Stimulated activated CD8-positive, alpha-beta memory T cell treated with anti-CD3 and anti-CD28 coated beads, Interleukin-15, amount 100 ng/mL, for 4 hours (primary cell): ENCODE measurements at places on chromosomes 4 and X.

DNA sequence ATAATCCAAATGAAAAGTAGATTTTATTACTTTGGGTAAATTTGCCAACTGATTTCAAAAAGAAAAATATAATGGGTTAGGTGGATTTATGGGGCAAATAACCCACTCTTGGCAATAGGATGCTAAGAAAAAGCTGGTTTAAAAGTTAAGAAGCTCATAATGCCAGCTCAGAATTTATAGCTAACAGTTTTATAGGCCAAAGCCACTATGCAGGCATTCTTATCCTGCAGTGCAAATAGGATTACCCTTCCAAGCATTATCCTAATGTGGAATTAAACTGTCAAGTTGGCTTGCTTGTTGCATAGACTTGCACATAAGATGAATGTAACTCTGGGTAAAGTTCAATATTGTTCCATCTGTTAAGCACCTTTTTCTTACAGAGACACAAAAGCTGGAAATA is 703.0 kb downstream of the PCDH18 start:
- no peak for DNase-seq

DNA sequence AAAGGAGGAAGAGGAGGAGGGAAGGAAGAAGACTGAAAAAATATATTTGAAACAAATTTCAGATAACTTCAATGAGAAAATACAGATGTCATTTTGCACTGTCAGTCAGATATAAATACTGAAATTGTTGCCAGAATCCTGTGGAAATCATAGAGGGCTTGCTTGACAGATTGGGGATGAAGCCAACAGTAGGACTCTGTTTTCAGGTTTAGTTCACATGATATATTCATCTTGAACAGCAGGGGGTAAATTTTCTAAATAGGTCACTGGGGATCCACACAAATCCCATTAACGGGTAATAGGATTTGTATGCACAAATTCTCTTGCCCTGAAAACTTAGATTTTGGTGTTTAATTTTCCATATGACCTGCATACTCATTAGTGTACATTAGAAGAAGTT is 103.3 kb upstream of the PCDH18 start:
- no peak for DNase-seq

DNA sequence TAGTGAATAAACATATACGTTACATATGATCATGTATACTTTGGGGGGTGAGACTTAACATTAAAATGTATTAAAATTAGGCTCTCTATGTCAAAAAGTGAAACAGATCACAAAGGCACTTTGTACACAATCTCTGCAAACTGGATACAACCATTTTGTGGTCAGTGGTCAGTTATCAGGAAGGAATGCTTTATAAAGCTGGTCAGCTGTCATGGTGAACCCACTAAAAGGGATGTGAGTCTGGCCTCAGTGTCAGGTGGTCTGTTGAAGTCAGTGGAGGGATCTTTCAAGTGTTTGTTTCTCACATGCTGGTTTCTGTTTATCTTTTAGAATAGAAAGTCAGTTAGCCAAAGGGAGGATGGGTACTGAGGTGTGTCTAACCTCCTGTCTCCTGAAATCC is 875.5 kb upstream of the INTU start:
- DNase-seq, result no peak

- DNase-seq, result no peak
Observed at GRCh38 chrX:14274691-14275090, 245.0 kb upstream of the GEMIN8 start.

- DNase-seq, result no peak
Observed at GRCh38 chr4:8086783-8087445, 71.7 kb downstream of the ABLIM2 start.

DNA sequence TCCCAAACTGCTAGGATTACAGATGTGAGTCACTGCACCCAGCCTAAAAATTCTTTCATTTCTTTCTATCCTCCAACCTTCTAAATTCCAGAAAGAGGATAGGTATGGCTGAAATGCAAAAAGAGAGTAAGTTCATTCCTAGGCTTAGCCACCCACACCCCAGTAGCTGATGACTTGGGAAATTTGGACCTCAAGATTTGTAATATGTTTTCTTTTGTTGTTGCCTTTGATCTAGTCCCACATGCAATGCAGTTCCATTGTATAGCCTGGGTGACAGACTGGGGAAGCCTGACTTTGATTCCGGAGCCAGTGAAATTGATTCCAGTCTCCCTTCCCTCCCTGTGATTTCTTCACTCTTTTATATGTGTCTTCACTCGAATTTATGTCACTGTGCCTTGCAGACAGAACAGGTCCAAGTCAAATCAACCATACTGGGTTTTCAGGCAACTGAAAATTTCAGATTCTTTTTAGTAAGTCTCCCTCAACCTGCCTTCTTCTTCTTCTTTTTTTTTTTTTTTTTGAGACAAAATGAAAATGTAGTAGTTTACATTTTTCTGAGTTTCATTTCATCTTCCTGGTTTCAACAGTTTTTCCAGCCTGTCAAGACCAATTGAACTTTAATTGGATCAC is 176.2 kb upstream of the RBPJ start:
- DNase-seq, result no peak

DNA sequence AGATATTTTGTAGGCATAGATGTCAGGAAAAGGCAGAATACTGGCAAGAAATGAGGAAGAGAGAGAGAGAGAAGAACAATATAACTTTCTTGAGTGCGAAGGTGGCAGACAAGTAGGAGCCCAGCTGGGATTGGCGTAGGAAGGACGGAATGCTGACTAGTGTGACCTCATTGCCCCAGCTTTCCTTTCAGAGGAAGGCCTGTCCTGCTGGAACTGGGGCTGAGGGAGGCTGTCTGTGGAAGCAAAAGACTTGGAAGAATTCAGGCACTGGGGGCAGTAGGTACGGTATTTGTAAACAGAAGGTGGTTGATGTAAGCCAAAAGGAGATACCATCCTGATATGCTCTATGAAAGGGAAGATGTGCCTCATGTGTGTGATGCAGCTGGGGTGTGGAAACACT is 818.4 kb downstream of the ADGRL3 start:
- no peak for DNase-seq

DNA sequence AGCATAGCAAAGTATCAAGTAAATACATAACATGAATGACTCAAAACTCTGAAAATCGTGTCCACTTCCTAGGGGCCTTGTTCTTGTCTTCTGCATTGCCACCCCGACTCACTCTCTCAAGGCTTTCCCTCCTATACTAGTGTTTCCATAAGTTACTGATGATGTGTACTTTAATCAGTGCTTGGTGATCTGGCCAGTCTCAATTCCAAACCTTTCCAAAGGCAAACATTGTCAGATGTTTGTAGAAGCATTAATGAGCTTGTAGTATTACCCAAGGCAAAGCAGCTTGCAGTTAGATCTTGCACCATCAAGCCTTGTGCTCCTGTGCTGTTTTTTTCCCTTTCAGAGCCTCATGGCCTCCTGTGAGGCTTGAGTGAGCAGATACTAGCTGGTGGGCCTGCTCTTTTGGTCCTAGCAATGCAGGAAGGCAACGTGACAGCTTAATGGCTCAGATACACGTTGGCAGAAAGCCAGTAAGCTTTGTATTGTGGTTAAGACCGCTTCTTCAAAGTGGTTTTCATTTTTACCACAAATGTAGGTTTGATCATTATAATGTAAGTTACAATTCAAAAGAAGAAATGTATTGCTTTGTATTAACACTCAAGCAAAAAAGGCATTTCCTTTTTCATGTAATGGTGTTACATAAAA is 51.8 kb downstream of the RBPJ start:
- no peak for DNase-seq

DNA sequence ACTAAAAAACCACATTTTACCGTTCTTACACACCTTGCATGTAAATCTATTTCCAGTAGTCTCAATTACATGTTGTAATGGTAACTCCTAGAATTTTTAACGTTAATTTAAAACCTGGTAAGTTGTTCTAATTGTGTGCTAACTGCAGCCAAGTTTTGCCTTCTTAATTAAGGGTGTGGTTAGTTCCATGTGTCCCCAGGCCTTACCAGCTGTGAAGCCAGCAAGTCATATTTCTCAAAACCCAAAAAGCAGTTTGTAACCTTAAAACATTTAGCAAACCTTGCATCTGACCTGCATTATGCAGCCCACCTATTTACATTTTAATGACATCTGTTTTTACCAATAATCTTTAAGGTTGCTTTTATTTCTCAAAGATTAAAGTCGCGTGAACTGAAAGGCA is 18.4 kb upstream of the FAM47E start:
- DNase-seq, result no peak

GRCh38 chr4:25814301-25815136 is 48.3 kb downstream of the SEL1L3 start:
- DNase-seq, result no peak

- no peak for DNase-seq
Observed at GRCh38 chrX:135644624-135645023, 68.8 kb upstream of the CT45A1 start.

DNA sequence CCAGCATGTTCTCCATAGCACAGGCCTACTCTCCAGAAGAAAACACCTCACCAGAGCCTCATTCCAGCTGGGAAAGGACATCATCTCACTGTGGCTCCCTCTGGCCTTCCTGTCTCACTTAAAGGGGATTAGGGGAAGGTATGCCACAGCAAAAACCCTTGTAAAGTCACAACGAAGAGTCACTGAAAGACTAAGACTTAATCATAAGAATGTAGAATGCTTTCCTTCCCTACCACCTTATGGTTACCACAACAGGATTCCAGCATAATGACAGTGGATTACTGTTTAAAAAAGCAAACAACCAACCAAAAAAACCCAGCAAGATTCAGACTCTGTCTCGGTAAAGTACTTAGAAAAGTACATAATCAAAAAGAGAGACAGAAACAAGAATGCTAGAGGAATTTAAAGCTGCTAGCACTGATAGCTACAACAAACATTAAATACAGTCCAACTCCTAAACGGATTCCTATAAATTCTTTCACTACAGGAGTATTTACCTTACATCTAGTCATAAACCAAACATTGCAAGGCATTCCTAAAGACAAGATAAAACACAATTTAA is 75.1 kb downstream of the BANK1 start:
- DNase-seq, result no peak

DNA sequence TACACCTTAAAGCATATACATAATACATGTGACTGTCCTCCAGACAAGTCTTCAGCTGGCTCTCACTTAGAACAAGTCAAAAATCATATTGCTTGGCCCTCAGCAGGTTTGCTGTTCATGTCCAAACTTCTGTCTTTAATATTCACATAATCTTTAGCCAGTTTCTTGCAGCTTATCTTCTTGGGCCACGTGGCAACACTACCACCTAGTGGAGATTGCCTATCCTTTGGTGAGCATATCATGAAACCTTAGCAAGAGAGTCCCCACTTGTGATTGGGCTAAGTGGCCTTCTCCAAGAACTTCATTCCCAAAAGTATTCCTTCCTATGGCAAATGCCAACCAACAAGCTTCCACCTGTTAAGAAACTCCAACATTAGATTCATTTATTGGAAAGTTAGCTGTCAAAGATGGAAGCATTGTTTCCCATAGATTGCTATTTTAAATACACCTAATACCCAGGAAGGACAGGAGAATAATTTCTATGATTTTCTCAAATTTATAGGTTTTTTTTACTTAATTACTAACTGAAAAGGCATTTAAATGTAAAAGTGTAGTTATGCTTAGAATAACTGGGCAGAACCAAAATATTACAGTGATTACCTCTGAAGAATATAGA is 231.9 kb upstream of the INTU start:
- DNase-seq, result no peak

- DNase-seq, result no peak
Observed at GRCh38 chrX:50407976-50408375, 62.6 kb downstream of the DGKK start.

DNA sequence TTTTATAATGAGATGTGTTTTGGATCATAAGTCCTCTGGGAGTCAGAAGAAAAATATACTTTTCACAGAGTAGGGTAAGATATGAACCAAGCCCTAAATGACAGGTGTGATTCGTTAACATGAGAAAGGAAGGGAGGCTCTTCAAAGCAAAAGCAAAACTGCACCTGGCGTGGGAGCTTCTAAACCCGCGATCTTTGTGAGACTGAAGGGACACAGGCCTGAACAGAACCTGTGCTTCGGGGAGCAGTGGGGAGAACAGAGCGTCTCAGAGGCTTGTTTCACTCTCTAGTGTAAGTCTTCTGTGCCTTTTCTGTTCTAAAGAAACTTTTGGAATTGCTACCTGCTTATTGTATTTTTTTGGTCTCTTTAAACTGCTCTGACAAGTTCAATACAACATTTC is 30.2 kb upstream of the CYP4V2 start:
- no peak for DNase-seq

DNA sequence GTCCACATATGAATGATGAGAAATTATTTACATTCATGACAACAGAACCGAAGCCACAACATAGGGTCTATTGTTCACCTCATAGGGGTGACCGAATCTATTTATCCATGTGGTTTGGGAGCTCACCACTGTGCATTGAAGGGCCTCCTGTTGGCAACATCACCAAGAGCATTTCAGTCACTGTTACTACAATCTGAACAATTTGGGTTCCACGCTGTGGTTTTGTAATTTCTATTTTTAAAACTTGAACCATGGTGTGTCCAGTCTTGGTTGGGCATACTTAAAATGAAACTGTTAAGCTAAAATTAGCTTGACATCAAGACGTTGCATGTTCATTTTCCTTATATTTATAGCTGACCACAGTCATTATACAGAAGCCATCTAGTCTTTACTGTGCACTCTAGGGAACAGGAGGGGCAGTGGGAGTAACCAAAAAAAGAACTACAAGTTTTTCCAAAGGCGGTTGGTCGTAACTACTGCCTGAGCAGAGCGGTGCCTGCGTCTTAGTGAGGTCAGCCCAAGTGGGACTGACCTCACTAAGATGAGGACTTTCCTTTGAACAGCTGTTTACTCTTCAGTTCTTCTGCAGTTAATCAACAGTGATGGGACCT is 192.1 kb downstream of the SPRY1 start:
- DNase-seq, result no peak

DNA sequence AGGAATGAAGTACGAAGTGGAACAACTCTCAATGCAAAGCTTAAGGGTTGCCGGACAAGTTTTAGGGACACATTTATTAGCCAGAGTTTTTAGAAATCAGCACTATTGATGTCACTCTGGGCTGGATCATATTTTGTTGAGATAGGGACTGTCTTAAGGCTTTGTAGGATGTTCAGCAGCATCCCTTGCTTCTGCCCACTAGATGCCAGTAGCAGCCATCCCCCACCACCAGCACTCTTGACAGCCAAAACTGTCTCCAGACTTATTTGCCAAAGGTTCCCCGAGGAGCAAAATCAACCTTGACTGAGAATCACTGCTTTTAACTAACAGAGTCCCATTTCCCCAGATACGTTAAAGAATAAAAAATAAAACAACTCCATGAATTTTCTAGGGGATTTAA is 1497.3 kb downstream of the STIM2 start:
- DNase-seq, result no peak

GRCh38 chr4:19381068-19381467 is 870.6 kb upstream of the SLIT2 start:
- DNase-seq, result no peak
